ENCODE measurements at places on chromosomes 16 and 17. TPM values are rescaled to one million over a fixed set of nuclear protein-coding genes. Genes with fewer than 3 reads are reported as not detected.

- H3K27ac ChIP-seq = no peak overlapping the region
- H3K4me3 ChIP-seq = no peak overlapping the region
- no peaks in the 10 kb centered on the region for H3K36me3 ChIP-seq
- H3K27me3 ChIP-seq = no peaks in the 10 kb centered on the region
Measured at GRCh38 chr16:84236671-84237070, 3.1 kb downstream of the KCNG4 start.

Gene SALL1
- not detected for total RNA-seq

DNA sequence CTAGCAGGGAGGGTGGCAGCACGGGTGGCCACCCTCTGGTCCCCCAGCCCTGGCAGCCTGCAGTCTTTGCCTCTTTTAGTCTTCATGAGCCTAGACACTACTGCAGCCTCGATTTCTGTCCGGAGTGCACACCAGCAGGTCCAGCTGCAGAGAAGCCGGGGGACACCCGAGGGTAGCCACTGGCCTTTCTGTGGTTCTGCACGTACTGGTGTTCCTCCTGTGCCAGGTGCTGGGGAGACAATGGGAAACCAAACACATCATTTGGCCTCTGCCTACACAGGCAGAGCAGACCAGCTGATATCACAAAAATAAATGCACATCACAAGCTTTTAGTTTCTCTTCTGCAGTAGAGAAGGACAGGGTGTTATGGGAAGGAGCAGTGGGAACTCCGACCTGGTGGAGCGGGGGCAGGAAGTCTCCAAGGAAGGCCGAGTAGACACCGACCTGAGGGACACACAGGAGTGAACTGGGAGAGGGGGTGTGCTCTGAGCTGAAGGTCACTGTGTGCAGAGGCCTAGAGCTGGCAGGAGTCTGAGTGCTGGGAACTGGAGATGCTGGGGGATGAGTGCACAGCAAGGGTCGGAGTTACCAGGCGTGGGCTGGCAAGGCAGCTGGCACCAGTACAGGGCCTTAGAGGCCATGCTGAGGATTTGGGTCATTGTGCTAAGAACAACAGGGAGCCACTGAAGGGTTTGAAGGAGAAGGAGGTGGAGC, 23.1 kb downstream of the GPT2 start:
- H3K36me3 ChIP-seq = no peaks in the 10 kb centered on the region
- H3K4me3 ChIP-seq = no peak overlapping the region
- no peaks in the 10 kb centered on the region for H3K27me3 ChIP-seq
- H3K4me1 ChIP-seq = no peaks in the 10 kb centered on the region
- no peak for DNase-seq

GRCh38 chr17:74201250-74201649, 2.2 kb upstream of the RPL38 start:
- no peak overlapping the region for H3K27ac ChIP-seq
- H3K4me1 ChIP-seq = peaks cover 9% of the 10 kb centered on the region
- H3K27me3 ChIP-seq = peaks cover 4% of the 10 kb centered on the region
- H3K36me3 ChIP-seq = peaks cover 15% of the 10 kb centered on the region

Gene BRD7
- 17.7 TPM for total RNA-seq

DNA sequence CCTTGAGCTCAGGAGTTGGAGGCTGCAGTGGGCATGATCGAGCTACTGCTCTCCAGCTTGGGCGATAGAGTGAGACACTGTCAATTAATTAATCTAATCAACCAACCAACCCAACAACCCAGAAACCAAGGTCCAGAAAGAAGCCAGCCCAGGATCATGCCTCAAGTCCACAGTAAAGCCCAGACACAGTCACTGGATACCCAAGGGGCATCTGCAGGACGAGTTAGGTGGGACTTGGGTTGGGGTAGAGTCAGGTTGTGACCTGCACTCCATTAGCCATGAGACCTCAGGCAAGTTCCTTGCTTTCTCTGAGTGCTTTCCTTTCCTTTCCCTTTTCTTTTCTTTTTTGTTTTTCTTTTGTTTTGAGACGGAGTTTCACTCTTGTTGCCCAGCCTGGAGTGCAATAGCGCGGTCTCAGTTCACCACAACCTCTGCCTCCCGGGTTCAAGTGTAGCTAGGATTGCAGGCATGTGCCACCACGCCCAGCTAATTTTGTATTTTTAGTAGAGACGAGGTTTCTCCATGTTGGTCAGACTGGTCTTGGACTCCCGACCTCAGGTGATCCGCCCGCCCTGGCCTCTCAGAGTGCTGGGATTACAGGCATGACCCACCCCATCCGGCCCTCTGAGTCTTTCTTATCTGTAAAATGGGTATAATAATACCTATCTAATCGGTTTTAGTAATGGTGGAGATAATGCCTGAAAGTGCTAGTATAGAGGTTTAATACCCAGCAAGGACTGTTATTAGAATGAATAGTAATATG, 3.5 kb upstream of the HSD17B1 start:
- H3K27me3 ChIP-seq = no peaks in the 10 kb centered on the region
- no peak for DNase-seq
- H3K4me1 ChIP-seq = no peaks in the 10 kb centered on the region
- H3K4me3 ChIP-seq = no peak overlapping the region
- H3K36me3 ChIP-seq = peaks cover 9% of the 10 kb centered on the region

DNA sequence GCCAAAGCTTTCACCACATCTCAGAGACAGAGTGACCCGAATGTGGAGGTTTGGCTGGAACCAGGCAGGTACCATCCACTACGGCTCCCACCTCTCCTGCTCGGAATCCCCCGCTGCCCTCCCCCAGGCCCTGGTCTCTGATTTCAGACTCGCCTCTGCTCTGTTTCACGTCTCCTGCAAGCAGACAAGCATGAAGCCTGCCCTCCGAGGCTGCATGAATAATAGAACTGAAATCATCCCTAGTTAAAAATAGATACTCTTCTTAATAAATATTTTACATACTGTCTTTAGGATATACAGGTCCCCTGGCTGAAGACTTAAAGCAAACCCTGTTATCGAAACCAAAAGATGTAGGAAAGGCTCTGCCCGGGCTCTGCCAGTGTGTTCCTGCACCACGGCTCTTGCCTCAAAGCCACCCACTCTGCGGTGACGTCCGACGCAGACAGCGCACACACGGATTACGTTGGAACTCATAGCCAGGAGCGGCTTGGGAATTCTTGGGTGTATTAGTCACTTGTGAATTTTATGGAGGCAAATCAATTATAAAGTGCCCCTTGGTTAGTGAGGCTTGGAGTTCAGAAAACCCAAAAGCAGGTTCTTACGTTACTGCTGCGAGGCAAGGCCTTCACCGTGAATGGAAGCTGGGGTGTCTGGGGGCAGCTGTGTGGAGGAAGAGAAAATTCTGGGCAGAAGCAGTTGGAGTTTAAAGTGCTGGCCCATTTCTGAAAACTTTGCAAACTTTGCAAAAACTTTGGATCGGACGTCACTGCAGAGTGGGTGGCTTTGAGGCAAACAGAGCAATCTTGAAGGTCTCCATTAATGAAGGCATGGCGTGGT, 25.6 kb upstream of the NPTX1 start:
- no peak overlapping the region for H3K4me3 ChIP-seq

DNA sequence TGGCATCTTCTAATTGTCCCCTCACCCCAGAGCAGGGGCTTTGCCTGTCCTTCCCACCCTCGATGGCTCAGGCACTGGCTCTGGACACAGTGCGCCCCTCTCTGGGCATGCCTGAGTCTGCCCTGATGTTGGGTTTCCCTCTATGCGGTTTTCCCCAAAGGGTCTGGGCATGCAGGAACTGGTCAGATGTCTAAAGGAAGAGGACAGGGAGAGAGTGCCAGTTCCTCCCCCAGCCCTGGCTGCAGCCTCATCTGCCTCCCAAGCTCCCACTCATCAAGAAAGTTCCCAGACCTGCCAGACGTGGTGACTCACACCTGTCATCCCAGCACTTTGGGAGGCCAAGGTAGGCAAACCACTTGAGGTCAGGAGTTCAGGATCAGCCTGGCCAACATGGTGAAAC, 41.3 kb upstream of the PABPN1L start:
- H3K36me3 ChIP-seq = no peaks in the 10 kb centered on the region
- no peaks in the 10 kb centered on the region for H3K4me1 ChIP-seq
- H3K27me3 ChIP-seq = no peaks in the 10 kb centered on the region
- no peak overlapping the region for H3K27ac ChIP-seq
- DNase-seq = no peak
